ENCODE measurements at places on chromosomes 5 and 9.

- H3K4me3 ChIP-seq: no peak overlapping the region
- no peaks in the 10 kb centered on the region for H3K36me3 ChIP-seq
- H3K4me1 ChIP-seq: no peaks in the 10 kb centered on the region
- DNase-seq: no peak
Observed at GRCh38 chr5:29833394-29833793, 1360.1 kb upstream of the CDH6 start.

DNA sequence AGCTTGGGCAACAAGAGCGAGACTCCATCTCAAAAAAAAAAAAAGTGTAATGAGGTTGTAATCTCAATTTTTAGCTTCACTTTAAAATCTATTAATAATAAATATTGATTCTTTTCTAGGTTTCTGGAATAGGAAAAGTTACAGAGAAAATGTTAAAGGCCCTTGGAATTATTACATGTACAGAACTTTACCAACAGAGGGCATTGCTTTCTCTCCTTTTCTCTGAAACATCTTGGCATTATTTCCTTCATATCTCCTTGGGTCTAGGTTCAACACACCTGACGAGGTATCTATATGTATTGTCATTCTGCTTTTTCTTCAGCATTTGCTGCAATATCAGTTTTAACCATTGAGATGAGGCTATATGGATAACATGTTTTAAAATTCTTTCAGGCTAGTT lies 26.6 kb upstream of the ANKDD1B start:
- H3K36me3 ChIP-seq: peaks cover 25% of the 10 kb centered on the region
- no peaks in the 10 kb centered on the region for H3K27me3 ChIP-seq
- H3K4me1 ChIP-seq: peaks cover 3% of the 10 kb centered on the region
- H3K4me3 ChIP-seq: no peak overlapping the region

DNA sequence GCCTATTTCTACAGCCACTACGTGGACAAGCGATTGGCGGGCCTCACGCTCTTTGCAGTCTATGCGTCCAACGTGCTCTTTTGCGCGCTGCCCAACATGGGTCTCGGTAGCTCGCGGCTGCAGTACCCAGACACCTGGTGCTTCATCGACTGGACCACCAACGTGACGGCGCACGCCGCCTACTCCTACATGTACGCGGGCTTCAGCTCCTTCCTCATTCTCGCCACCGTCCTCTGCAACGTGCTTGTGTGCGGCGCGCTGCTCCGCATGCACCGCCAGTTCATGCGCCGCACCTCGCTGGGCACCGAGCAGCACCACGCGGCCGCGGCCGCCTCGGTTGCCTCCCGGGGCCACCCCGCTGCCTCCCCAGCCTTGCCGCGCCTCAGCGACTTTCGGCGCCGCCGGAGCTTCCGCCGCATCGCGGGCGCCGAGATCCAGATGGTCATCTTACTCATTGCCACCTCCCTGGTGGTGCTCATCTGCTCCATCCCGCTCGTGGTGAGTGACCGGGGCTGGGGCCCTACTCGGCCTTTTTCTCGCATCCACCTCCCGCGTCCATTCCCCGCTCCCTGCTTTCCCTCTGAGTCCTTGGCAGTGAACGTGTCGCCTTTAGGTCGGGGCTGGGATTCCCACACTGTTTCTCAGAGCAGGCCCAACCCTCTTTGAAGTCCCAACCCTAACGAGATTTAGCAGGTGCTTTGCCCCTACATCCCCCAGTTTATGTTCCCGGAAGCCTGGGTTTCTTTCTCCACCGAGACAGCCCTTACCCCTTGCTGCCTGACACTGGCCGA lies 1.8 kb downstream of the PTGER4 start:
- peak; percentile 30 for DNase-seq
- peaks cover 52% of the 10 kb centered on the region for H3K4me1 ChIP-seq
- H3K27me3 ChIP-seq: no peaks in the 10 kb centered on the region
- peaks cover 63% of the 10 kb centered on the region for H3K36me3 ChIP-seq

GRCh38 chr9:110714314-110714713 lies 45.7 kb downstream of the MUSK start:
- H3K4me1 ChIP-seq: no peaks in the 10 kb centered on the region
- DNase-seq: no peak
- no peak overlapping the region for H3K4me3 ChIP-seq
- H3K36me3 ChIP-seq: no peaks in the 10 kb centered on the region

GRCh38 chr9:94783102-94783682 lies 56.7 kb downstream of the AOPEP start:
- peaks cover 17% of the 10 kb centered on the region for H3K4me1 ChIP-seq
- H3K36me3 ChIP-seq: no peaks in the 10 kb centered on the region
- peak; percentile 10 for DNase-seq
- no peak overlapping the region for H3K4me3 ChIP-seq
- no peak overlapping the region for H3K27ac ChIP-seq
- H3K27me3 ChIP-seq: no peaks in the 10 kb centered on the region

GRCh38 chr5:6059137-6059800 lies 319.1 kb downstream of the MED10 start:
- no peaks in the 10 kb centered on the region for H3K36me3 ChIP-seq
- H3K4me1 ChIP-seq: no peaks in the 10 kb centered on the region
- H3K4me3 ChIP-seq: no peak overlapping the region

DNA sequence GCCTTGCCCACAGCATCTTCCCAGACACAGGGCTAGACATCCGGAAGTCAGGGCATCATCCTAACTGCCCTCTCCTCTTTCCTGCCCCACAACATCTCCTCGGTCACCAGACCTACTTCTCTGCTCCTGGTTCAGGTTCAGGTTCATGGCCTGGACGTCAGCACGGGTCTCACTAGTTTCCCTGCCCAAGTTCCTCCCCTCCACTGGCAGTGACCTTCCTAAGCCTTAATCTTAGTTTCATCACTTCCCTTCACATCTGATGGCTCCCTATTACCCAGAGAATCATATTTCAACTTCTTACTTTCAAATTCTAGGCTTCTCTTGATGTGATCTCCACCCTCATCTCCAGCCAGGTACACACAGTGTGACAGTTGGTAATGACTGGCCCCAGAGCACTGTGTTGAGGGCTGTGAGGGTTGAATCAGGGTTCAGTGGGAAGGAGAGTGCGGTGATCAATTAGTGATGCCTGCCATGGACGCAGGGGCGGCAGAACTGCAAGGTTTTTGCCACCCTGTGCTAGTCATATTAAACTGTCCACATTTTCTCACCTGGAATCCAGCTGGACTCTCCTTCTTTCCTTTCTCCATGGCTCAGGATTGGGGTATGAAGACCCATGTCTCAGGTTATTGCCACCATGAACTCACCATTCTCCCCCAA lies 34.3 kb upstream of the CRB2 start:
- H3K4me1 ChIP-seq: peaks cover 58% of the 10 kb centered on the region
- H3K4me3 ChIP-seq: no peak overlapping the region
- no peaks in the 10 kb centered on the region for H3K36me3 ChIP-seq
- H3K27ac ChIP-seq: peak overlapping the region; percentile 87

- DNase-seq: no peak
- H3K4me1 ChIP-seq: peaks cover 46% of the 10 kb centered on the region
- peak overlapping the region; percentile 92 for H3K27ac ChIP-seq
- peaks cover 30% of the 10 kb centered on the region for H3K36me3 ChIP-seq
- H3K4me3 ChIP-seq: peak overlapping the region; percentile 85
- H3K27me3 ChIP-seq: peaks cover 7% of the 10 kb centered on the region
Observed at GRCh38 chr5:159210210-159210661, 883 bp upstream of the RNF145 start.

- H3K4me1 ChIP-seq: peaks cover 1% of the 10 kb centered on the region
- no peak overlapping the region for H3K27ac ChIP-seq
- no peaks in the 10 kb centered on the region for H3K36me3 ChIP-seq
Observed at GRCh38 chr9:109652971-109653370, 127.0 kb upstream of the PALM2AKAP2 start.

All from activated T-helper 2 cell treated with anti-CD3 and anti-CD28 coated beads, Interferon-gamma antibody, Interleukin-2, Interleukin-4, amounts not matched to agents 10 μg/mL and 5 μg/mL and 100 μg/mL, durations not matched to agents 14 hours and 24 hours and 36 hours (primary cell).